ENCODE measurements at places on chromosomes 6 and 20.

GRCh38 chr6:149501201-149501600, 16.4 kb upstream of the ZC3H12D start:
- no peak for DNase-seq

- DNase-seq: no peak
These were observed 153.2 kb downstream of the CDKAL1 start for GRCh38 chr6:20687494-20687893.

DNA sequence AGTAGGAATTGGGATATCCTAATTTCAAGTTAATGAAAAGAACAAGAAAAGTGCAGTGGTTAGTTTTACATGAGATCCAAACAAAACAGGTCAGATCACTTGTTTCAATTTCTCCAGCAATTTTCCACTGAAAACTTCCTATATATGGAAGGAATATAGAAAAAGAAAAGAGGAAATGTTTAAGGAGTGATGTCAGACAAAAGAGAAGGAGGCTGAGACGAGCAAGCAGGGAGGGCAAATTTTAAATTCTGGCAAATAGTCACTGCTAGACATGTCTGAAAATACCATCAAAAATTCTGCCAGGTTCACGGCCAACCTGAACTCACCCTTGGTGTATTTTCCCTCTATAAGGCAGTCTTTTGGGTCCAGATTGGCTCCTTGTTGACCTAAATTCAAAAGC, 9.5 kb upstream of the NUP153 start:
- DNase-seq: no peak

DNA sequence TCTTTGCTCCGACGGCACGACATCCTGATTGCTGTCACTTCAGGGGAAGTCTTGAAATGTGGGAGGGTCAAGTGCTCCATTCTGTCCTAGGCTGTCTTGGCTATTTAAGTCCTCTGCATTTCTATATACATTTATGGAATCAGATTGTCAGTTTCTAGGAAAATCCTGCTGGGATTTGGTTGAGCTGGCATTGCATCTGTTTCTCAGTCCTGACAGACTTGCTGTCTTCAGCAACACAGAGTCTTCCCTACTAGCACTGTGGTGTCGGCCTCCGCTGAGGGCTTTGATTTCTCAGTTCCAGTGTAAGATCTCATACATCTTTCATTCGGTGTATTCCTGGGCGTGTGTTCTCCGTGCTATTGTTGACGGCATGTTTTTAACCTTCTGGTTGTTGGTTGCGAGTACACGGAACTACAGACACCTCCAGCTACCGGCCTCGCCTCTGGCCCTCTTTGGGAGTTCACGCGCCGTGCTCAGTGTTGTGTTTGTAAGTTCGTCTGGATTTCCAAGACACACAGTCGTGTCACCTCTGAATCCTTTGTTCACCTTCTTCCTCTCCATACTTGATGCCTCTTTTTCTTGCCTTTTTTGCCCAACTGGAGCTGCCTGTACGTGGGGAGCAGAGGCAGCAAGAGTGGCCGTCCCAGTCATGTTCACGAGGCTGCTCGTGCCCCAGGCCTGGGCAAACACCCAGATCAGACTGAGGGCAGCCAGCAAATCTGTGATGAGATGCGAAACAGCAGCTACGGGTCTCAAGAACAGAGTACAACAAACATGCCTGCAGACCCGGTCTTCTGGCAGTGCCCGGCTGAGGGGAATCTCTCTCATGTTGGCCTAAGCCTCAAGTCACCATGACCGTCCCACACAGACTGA, 92.8 kb downstream of the TAF4 start:
- DNase-seq: no peak

GRCh38 chr6:116217069-116217468, 36.8 kb downstream of the TSPYL4 start:
- DNase-seq: peak; percentile 90

- DNase-seq: no peak
These were observed 26.1 kb upstream of the GABRR1 start for GRCh38 chr6:89243331-89243629.

DNA sequence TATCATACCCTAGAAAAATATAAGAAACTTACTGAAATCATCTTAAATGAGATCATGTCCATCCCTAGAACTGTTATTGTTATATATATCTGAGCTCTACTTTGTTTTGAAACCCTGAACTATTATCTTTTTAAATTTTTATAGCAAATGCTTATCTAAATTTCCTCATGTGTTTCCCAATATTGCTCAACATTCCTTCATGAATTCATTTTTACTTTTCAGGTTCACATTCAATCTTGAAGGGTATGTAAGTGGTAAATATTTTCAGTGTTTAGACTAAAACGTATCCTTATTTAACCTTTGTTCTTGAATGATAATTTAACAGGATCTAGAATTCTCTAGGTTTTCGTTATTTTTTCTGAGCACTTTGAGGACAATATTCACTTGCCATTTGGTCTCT, 23.9 kb downstream of the PDE7B start:
- no peak for DNase-seq

- no peak for DNase-seq
These were observed 7.4 kb downstream of the DLL1 start for GRCh38 chr6:170283212-170284081.

GRCh38 chr6:105179244-105180065, at the start of gene POPDC3:
Gene POPDC3 (minus strand): TSS chr6:105180014. CDS start chr6:105161909, 18,105 bp downstream.
- no peak for DNase-seq

Measured in OCI-M1 (cell line).